Naive thymus-derived CD4-positive, alpha-beta T cell (primary cell): ENCODE measurements at places on chromosomes 1 and 21. TPM values are rescaled to one million over a fixed set of nuclear protein-coding genes. Genes with fewer than 3 reads are reported as not detected.

The TEX35 gene
- total RNA-seq = not detected

The AGMAT gene
- 9.9 TPM for total RNA-seq

DNA sequence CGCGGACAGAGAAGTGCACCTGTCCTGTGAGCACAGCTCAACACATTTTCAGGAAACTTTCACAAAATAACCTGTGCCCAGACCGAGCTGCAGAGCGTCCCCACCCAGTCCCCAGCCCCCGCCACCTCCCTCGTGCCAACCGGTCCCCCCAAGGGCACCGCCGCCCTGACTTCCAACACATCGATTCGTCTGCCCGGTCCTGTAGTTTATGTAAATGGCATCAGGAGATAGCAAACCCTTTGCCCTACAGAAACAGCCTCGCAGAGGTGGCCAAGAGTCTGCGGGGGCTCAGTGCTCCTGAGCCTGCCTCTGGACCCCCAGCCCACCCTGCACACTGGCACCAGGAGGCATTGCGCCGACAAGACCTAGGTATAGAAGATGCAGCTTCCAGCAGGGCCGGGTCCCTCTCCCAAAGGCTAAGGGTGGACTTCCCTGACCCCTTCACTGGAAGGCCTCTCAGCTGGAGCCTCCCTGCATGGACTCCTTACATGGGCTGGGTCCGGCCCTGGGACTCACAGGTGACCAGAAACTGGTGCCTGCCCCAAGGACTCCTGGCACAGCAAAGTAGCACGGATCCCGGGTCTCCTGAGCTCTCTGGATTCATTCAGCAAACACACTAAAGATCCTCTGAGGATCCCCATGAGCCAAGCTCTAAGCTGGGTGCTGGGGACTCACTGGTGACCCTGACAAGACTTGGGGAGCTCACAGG is 6.6 kb upstream of the PLEKHG5 start:
- DNase-seq = no peak

- no peak for DNase-seq
These were observed 4.7 kb downstream of the IRF6 start for GRCh38 chr1:209800984-209801834.

DNA sequence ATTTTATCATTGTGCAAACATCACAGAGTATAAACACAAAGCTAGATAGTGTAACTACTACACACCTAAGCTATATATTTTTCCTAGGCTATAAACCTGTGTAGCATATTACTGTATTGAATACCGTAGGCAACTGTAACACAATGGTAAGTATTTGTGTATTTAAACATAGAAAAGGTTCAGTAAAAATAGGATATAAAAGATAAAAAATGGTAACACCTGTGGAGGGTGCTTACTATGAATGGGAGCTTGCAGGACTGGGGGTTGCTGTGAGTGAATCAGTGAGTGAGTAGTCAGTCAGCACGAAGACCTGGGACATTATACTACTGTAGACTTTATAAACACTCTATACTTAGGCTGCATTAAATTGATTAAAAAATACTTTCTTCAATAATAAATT is 4.1 kb downstream of the DTL start:
- no peak for DNase-seq

- no peak for DNase-seq
These were observed 5.0 kb upstream of the FCAMR start for GRCh38 chr1:206975306-206975705.

- DNase-seq = no peak
These were observed 187.4 kb downstream of the KCNK2 start for GRCh38 chr1:215269955-215270354.

DNA sequence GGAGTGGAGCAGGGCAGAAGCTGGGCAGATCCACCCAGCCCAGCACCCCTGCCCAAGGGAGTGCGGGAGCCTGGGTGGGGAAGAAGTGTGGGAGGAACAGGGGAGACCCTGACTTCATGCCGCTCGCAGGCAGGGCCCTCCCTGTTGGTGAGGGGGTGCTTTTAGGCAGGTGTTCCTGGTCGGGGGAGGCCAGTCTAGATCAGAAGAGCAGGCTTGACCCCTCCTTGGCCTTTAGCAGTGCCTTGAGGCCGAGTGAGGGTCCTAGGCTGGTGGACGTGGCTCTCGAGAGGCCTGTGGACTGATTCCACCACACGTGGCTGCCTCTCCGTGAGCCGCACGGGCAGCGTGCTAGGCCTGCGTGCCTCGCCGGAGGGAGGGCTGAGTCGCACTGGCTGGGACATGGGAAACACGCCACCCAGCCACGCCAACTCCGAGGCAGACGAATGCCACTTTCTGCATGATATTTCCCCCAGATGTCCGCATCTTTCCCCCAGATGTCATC is 19.4 kb upstream of the COL18A1 start:
- DNase-seq = no peak

The NBPF26 gene
- 73.5 TPM for total RNA-seq

- DNase-seq = no peak
These were observed 35.1 kb downstream of the LHX4 start for GRCh38 chr1:180265201-180265600.

DNA sequence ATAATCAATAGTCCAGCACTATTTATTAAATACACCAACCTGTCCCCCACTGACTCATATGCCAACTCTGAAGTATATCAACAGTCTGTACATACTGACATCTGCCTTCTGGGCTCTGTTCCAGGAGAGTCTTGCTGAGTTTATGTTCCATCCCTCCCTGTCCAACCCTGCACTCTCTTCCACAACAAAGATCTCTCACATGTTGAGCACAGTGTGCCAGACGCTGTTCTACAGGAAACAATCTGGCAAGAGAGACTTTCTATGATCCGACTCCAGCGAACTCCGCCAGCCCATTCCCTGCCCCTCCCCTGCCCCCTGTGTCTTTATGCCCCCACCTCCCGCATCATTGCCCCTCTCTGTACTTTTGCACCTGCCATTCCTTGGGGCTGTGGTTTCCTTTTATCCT is 3.4 kb downstream of the LACTBL1 start:
- no peak for DNase-seq

- DNase-seq = peak; percentile 69
These were observed 178.1 kb upstream of the RUNX1 start for GRCh38 chr21:35226968-35227744.

The OR2M3 gene
- total RNA-seq = not detected

DNA sequence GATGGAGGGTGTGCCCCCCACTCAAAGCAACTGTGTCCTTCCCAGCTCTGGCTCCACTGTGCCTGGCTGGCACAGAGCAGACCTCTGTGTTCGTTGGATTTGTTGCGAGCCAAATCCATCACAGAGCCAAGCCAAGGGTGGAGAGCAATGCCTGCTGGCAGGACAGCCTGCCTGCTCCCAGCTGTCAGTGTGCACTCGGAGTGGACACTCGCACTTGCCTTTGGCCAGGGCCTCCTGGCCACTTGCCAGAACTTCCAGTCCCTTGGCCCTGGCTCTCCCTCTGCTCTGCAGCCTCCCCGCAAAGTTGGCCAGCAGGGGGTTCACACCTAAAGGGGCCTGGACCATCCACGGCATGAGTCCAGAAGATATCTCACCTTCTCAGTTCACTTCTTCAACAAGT is 16.4 kb downstream of the HEYL start:
- no peak for DNase-seq

DNA sequence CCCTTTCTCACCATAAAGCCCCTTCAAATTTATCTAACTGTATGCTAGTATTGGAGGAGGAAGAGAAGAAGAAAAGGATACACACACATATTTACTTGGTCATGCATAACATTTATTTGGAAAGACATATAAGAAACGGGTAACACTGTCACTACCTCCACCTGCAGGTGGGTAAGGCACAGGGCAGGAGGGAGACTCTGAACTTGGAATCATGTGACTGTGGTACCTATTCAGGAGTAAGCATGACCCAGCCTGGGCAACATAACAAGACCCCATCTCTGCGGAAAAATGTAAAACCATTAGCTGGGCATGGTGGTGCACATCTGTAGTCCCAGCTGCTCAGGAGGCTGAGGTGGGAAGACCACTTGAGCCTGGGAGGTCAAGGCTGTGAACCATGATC is 1.4 kb upstream of the PADI6 start:
- DNase-seq = no peak

The FBLIM1 gene
- total RNA-seq = not detected

The ID3 gene
- total RNA-seq = 27.6 TPM

DNA sequence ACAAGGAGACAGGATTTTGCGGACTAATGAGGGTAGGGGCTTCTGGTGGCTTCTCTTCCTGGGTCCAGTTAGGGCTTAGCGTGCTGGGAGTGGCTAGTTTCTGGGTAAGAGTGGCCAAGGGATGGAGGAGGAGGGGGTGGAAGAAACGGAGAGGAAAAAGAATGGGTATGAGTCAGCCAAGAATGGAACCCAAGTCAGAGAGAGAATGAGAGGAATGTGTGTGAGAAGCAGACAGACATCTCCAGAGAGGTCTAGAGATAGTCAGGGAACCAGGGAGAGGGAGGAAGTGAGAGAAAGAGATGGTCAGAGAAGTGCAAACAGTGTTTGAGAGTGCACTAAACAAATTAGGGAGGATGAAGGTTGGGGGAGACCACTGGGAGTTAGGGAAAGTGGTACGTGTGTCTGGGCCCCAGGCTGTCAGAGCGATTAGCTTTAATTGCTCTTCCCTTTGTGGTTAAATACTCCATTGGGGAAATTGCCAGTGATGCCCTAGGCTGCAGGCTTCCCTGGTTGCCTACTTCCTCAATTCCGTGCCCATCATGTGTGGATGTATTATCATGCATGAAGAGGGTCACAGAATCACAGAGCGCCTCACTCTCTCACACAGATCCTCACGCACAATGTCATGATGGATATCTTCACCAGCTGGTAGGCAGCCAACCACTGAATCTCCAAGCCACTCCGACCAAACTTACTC is 1.4 kb downstream of the PEA15 start:
- DNase-seq = no peak

The AIRE gene
- total RNA-seq = 0.32 TPM

The SLC22A15 gene
- total RNA-seq = not detected

- no peak for DNase-seq
These were observed 136.3 kb upstream of the SLC44A3 start for GRCh38 chr1:94683886-94684285.

The CELA2B gene
- total RNA-seq = not detected

DNA sequence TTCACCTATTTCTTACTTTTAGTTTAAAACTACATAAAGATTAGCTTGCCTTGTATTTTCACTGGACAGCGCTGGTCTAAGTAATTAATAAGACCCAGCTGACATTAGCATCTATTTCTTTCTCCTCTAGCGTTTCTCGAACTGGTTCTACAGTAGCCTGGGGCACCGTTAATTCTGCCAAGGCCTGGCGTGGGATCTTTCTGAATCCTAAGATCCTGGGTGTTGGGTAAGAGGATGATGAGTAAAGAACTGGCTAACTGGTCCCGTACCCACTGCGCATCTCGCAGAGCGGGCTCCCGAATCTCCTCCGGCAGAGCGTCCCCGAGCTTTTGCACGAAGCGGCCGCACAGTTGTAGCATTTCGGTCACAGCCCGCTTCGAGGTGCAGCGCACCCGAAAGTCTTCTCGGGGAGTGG is 309 bp downstream of the NSL1 start:
- DNase-seq = no peak

DNA sequence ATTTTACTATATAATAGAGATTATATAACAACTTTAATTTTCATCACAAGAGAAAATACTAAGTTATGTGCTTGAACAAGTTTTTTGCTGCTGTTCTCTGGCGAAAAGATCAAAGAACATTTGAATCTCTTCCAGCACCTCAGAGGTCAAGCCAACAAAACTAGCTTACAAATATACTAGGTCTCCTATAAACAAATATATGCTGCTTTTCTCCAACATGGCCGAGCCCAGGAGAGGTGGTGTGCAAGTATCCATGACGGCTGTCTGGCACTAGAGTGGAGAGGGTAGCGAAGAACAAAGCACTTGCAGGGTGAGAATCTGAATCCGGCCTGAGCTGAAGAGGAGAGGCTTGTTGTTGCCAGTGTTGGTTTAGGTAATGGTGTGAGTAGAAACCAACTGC is 7.5 kb upstream of the FMO3 start:
- no peak for DNase-seq

DNA sequence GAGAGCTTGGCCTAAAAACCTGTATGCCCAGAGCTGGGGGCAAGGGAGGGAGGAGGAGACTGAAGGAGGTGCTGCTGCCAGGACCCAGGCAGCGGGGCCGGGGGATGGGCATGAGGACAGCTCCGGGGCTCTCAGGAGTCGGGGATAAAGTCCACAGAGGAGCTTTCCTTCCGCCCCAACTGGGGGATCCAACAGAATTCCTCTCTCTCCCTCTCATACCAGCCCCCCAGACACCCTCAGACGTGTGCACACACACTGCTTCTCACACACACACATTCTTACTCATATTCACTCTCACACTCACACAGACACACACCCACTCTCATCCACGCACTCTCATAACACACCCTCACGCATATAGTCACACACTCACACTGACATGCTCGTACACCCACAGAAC is 39.1 kb downstream of the SYF2 start:
- no peak for DNase-seq

The OR2L8 gene
- 0.23 TPM in 1 of 2 replicates, not detected in the other for total RNA-seq

- DNase-seq = no peak
These were observed 213.4 kb upstream of the PTBP2 start for GRCh38 chr1:96508233-96508632.

DNA sequence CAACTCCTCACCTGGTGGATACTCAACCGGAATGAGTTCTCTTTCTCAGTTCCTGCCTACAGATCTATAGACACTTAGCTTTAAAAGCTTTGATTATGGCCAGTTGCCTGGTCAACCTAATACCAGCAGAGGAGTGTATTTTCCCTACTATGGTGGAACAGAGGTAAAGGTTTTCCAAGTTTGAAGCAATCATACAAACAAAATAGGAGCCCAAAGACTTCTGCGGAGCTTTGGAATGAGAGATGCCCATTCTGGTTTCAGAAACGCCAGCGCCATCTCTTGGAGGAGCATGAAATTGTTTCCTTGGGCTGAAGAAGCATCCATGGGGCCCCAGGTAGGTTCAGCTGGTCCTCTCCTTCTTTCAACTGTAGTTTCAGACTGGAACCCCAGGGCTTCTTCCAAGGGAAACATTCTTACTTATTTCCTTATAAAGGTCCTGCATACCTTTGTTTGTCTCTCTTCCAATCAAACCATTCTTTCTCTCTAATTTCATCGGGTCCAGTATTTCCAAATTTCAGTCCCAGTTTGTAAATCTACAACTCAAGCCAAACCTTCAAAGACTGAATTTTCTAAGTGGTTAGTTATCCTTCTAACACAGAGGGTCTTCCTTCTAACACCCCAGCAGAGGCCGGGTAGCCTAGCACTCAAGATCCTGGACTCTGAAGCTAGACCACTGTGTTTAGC is 95.9 kb downstream of the KCNJ15 start:
- DNase-seq = peak; percentile 53

GRCh38 chr1:26290122-26290881 is 10.4 kb downstream of the SH3BGRL3 start:
- no peak for DNase-seq

The CDA gene
- not detected for total RNA-seq

The HMCN1 gene
- total RNA-seq = 0.19 TPM

DNA sequence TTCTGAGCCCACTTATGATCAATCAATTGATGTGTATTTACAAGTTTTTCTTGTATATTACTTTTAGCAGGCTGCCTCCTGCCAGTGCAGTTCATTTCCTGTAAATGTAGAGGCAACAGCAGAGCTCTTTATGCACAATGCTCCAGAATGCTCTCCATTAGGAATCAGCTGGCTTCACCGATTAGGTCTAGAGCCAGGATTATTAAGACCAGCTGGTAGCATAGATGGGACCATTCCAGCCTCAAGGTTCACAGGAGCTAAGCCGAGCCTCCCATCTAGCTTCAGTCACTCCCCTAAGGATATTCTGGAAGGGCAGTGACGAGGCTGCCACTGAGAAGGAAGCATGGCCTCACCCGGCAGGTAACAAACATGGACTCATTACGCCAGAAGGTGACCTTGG is 36.8 kb downstream of the DHRS3 start:
- DNase-seq = no peak

GRCh38 chr1:39044762-39045161 is 18.6 kb downstream of the NDUFS5 start:
- no peak for DNase-seq

The C1QA gene
- 2.8 TPM for total RNA-seq
